T-helper 1 cell treated with Interleukin-12 subunit alpha and Interleukin-12 subunit beta and Interleukin-4 antibody, amounts not matched to agents 30 ng/mL and 1 ng/mL, for 36 hours (primary cell): ENCODE measurements at places on chromosomes 6 and 20. TPM values are rescaled to one million over a fixed set of nuclear protein-coding genes. Genes with fewer than 3 reads are reported as not detected.

The GSTA1 gene
- not detected in 2 replicates for total RNA-seq

The FRK gene
- 0.02 TPM in 2 replicates for total RNA-seq

The DEFB132 gene
- total RNA-seq = not detected in 2 replicates

The FAM217A gene
- not detected in 2 replicates for total RNA-seq

The KCNK16 gene
- not detected in 2 replicates for total RNA-seq

The LIME1 gene
- total RNA-seq = 73.8 and 77.7 TPM in 2 replicates

The TPX2 gene
- 79.9 and 84.3 TPM in 2 replicates for total RNA-seq

The DNAH8 gene
- 0.12 and 0.41 TPM in 2 replicates for total RNA-seq

The HLA-DRB5 gene
- total RNA-seq = 80.1 and 94.3 TPM in 2 replicates

The OTOR gene
- total RNA-seq = not detected in 2 replicates

The PTCRA gene
- total RNA-seq = not detected in 2 replicates

The PXMP4 gene
- 12.4 and 14.3 TPM in 2 replicates for total RNA-seq

The ZBTB12 gene
- 2.0 and 2.2 TPM in 2 replicates for total RNA-seq

The TEAD3 gene
- 0.17 and 0.29 TPM in 2 replicates for total RNA-seq

The TREM2 gene
- not detected in 2 replicates for total RNA-seq

The C20orf144 gene
- total RNA-seq = 0.29 and 0.61 TPM in 2 replicates

The RING1 gene
- 44.0 and 46.0 TPM in 2 replicates for total RNA-seq

The RGS17 gene
- not detected in 2 replicates for total RNA-seq

The RBPJL gene
- 0.17 TPM in 1 of 2 replicates, not detected in the other for total RNA-seq

The SNAP25 gene
- 0.39 and 0.44 TPM in 2 replicates for total RNA-seq

The GINS1 gene
- total RNA-seq = 23.8 and 25.7 TPM in 2 replicates

The DLL1 gene
- total RNA-seq = 0.15 TPM in 1 of 2 replicates, not detected in the other

The PTCHD4 gene
- total RNA-seq = not detected in 2 replicates

The SLC17A9 gene
- total RNA-seq = 2.5 and 3.2 TPM in 2 replicates

The TPD52L1 gene
- not detected in 2 replicates for total RNA-seq

The MYLK4 gene
- 0.29 TPM in 2 replicates for total RNA-seq

The ADAM33 gene
- not detected in 2 replicates for total RNA-seq

The KCNQ5 gene
- 3.4 and 4.1 TPM in 2 replicates for total RNA-seq

The GHRH gene
- total RNA-seq = not detected in 2 replicates

The IMPG1 gene
- not detected in 2 replicates for total RNA-seq

The IRF4 gene
- total RNA-seq = 216 and 221 TPM in 2 replicates

The KCNK15 gene
- total RNA-seq = 0.15 and 0.25 TPM in 2 replicates

The RIPPLY2 gene
- total RNA-seq = not detected in 2 replicates

The TNNC2 gene
- total RNA-seq = not detected in 2 replicates

The TAAR8 gene
- not detected in 2 replicates for total RNA-seq

The SIRPB1 gene
- total RNA-seq = 3.0 and 4.5 TPM in 2 replicates

The SCUBE3 gene
- total RNA-seq = not detected in 2 replicates

The THBS2 gene
- not detected in 2 replicates for total RNA-seq

The RAET1E gene
- not detected in 2 replicates for total RNA-seq

The TFAP2A gene
- total RNA-seq = 0.22 TPM in 1 of 2 replicates, not detected in the other

The DSP gene
- 0.10 TPM in 1 of 2 replicates, not detected in the other for total RNA-seq

The PSMF1 gene
- total RNA-seq = 160 and 163 TPM in 2 replicates

The GCNT2 gene
- total RNA-seq = 5.8 and 6.4 TPM in 2 replicates

The GSTA3 gene
- total RNA-seq = not detected in 2 replicates

The VPS16 gene
- total RNA-seq = 61.1 and 63.6 TPM in 2 replicates

The B3GAT2 gene
- not detected in 2 replicates for total RNA-seq

The RMND1 gene
- total RNA-seq = 17.0 and 17.1 TPM in 2 replicates
